ENCODE measurements at places on chromosomes 2 and 18.

GRCh38 chr18:34550902-34551301 is 159.2 kb upstream of the DTNA start:
- DNase-seq = no peak

DNA sequence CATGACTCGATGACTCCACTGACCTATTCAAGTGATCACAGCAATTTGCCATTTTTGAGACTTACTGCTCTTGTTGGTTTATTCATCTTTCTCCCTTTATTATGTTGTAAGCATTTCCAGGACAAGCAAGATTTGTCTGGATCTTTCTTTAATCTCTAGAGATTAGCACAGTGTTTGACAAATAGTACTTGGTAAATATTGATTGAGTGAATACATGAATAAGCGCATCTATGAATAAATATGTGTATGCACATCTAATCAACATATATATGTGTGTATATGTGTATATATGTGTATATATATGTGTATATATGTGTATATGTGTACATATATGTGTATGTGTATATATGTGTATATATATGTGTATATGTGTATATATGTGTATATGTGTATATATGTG is 7.3 kb downstream of the TMX3 start:
- no peak for DNase-seq

DNA sequence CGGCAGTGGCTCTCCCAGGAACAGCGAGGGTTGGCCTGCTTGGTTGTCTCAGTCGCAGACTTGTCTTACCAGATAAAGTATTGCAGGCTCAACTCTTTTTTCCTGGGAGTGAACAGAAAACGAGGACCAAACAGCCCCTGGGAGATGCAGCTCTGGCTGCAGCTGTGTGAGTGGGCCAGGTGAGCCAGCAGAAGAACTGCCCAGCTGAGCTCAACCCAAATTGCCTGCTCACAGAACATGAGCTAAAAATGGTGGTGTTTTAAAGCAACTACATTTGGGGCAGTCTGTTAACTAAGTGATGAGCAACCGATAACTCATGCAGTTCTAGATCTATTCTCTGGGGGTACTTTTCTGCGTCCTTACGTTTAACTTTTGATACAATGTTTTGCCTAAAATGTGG is 161.1 kb upstream of the SIX3 start:
- DNase-seq = no peak

- no peak for DNase-seq
Measured at GRCh38 chr2:192544371-192544955, 349.7 kb upstream of the TMEFF2 start.

DNA sequence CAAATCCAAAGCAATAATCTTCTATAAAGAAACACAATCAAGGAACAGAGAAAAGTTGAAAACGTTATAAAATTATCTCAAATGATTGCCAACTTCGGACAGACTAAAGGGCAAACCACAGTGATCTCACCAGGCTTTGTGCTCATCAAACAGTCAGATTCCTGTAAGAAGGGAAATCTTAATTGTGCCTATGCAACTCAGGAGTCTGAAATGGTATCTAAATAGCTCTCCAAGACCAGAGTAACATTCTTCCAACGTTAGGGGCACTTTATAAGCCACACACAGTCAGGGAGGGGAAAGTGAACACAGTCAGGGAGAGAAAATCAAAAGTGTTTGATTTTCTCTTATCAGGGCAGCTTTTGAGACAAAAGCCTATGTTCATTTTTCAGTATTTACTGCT is 29.4 kb downstream of the PLEKHM3 start:
- no peak for DNase-seq

GRCh38 chr2:45171136-45171501 is 161.9 kb upstream of the SIX2 start:
- DNase-seq = no peak

- DNase-seq = no peak
Measured at GRCh38 chr18:63109802-63110201, 209.8 kb downstream of the BCL2 start.

- peak; percentile 33 for DNase-seq
Measured at GRCh38 chr2:176814740-176815367, 397.7 kb upstream of the HNRNPA3 start.

DNA sequence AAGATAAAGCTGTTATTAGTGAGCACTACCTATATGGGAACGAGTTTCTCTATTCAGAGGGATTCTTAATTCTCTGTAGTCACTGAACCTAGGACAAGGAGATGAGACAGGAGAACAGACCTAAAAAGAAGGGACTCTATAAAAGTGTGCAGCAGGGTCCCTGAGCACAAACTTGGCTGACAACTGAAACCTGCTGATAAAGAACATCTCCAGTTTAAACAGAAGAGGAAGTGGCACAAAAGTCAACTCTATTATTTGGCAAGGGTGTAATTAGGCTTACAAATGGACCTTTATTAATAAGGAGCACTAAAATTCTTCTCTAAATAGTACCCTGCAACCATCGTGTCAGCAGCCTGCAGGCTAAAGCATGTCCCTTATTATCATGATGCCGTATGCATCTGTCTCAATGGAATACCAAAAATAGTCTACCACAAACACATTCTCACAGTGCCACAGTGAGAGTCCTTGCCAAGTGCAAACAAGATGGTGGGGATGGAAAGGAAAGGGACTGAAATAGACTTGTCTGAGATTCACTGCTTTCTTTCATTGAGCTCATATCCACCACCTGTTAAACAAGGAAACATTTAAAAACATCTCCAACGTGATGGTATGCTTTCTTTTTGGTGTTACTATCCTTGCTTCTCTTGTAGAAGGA is 260.2 kb downstream of the INSIG2 start:
- no peak for DNase-seq

DNA sequence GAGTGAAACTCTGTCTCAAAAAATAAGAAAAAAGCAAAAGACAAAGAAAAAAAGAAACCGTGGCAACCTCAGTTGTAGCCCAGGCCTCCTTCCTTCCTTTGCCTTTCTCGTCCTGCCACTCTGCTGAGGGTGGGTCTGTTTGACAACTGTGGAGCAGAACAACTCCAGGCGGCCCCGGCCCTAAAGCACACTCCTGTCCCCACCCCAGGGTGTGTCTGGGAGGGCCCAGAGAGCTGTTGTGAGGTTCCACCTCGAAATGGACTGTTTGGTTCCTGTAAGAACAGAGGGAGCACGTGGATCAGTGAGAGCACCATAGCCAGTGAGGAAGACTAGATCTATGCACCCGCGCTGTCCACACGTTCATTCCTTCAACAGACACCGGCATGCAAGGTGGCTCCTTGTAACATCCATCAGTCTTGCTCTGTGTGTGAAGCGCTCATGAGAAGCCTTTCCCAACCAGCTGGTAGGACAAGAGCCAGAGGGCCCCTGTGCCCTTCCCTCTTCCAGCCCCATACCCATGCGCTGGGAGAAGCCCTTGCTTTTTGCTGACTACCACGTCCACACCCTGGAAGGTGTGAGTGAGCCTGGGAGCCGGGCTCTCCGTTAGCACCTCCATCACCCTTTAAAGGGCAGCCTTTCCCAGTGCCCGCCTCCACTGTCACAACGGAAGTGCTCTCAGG is 61.6 kb downstream of the SOWAHC start:
- DNase-seq = no peak

- DNase-seq = peak; percentile 42
Measured at GRCh38 chr18:79644006-79644665, 35.5 kb upstream of the CTDP1 start.

DNA sequence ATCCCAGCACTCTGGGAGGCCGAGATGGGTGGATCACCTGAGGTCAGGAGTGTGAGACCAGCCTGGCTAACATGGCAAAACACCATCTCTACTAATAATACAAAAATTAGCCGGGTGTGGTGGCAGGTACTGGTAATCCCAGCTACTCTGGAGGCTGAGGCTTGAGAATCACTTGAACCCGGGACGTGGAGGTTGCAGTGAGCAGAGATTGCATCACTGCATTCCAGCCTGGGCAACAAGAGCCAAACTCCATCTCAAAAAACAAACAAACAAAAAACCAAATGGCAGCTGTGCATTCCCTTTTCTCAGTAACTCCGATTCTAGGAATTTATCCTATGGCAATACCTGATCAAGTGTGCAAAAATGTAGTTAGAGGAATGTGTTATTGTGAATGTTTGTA is 4.7 kb upstream of the GRHL1 start:
- DNase-seq = no peak

DNA sequence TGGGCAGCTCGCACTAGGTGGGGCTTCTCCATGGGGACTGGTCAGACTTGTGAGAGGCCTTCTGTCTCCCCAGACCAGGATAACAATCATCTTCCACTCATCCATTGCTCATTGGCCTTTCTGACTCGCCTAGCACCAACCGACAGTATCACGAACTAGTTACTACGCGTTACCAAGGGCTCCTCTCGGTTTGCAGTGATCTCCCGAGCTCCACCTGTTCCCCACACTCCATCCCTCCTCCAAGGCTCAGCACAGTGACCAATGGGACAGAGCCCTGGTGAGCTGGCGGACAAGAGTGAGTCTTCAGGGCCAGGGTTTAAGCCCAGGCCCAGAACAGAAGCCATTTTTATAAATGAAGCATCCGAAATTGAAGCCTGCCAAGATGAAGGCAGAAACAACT is 42.8 kb upstream of the SMAD7 start:
- peak; percentile 33 for DNase-seq

DNA sequence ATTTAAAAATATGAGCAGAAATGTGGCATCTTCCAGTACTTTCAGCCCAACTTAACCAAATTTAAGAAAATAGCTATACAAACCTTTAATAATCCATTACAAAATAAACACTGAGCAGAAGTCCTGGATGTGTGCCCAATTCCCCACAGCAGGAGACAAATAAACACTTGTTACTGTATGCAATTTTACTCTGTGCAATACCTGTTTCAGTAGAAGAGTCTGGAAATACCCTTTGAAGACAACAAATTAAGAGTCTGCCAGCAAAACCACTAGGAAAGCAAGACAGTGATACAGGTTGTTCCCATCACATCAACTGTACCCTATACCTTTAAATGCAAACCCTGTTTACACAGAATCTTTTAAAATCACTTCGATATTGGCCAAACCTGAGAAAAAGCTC is 41.4 kb upstream of the RNU4ATAC start:
- DNase-seq = no peak

DNA sequence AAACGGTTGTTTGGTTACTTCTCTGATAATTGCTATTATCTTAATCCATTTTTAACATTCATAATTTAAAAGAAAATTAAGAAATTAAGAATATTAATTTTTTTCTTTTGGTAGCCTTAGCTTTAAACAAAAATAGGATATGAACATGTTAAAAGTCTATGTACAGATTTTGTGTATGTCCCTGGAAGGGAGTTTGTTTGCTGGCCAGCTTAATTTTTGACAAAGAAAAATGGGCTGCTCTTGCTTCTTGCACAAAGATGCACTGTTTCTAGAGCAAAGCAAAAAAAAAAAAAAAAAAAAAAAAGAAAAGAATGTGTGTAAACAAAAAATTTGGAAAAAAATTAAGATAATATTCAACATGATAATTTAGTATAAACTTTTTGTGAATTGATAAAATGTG is 1.3 kb downstream of the RFTN2 start:
- no peak for DNase-seq

- peak; percentile 77 for DNase-seq
Measured at GRCh38 chr2:45962177-45962921, 310.9 kb downstream of the PRKCE start.

GRCh38 chr2:20487392-20488174 is 40.7 kb downstream of the RHOB start:
- no peak for DNase-seq

GRCh38 chr2:237652181-237652580 is 24.8 kb downstream of the LRRFIP1 start:
- DNase-seq = no peak

DNA sequence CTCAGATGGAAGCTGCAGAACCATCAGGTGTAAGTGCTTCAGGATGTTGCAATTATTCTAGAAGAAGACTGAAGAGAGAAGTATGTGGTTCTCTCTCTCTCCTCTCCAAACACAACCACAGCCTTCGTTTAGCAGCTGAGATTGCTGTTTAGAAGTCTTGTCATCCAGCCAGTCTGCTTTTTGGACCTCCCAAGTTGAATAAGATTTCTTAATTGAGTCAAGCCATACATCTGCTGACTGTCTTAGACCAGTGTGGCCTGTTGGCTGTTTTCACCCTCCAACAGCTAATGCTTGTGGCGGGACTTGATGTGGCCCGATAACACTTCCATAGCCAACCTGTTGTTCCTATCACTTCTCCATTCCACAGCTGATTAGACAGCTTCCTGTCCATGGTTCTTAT is 91.3 kb upstream of the TMEM17 start:
- peak; percentile 97 for DNase-seq

DNA sequence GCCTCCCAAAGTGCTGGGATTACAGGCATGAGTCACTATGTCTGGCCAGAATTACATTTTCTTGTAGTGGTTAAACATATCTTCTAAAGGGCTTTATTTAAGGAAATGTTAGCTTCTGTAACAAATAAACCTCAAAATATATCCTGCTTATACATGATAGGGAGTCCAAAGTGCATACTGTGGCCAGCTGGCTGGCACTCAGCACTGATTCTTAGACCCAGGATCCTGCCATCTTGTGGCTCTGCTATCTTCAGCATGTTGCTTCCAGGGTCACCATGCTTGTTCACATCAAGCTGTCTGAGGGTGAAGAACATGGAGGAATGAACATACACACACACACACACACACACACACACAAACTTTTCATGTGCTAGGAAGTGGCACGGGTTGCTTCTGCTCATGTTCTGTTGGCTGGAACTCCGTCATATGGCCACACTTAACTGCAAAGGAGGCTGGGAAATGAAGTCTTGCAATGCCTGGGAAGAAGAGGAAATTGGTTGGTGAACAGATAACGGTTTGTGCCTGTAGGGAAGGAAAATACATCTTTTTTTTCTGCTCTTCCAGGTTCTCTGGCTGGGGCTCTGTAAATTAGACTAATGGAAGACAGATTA is 40.0 kb downstream of the NPPC start:
- no peak for DNase-seq

DNA sequence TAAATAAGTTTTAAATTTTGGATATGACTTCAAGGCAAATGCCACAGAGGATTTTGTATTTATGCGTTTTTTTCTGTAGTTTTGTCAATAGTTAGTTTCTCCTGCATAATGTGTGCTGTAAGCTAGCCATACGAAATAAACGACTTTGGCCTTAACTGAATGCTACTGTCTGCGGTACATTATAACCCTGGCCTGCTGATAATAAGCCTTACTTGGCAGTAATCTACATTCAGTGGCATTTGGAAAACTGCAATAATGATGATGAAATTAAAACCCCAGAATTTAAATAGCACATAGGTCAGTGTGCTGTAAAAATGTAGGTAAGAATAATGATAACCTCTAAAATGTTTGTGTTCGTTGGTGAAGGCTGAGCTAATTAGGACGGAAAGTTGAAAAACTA is 88.8 kb downstream of the LRP1B start:
- DNase-seq = no peak

- DNase-seq = peak; percentile 97
Measured at GRCh38 chr2:46803911-46804670, 111.5 kb downstream of the MCFD2 start.

- DNase-seq = no peak
Measured at GRCh38 chr18:78685250-78685979, 294.2 kb upstream of the SALL3 start.

DNA sequence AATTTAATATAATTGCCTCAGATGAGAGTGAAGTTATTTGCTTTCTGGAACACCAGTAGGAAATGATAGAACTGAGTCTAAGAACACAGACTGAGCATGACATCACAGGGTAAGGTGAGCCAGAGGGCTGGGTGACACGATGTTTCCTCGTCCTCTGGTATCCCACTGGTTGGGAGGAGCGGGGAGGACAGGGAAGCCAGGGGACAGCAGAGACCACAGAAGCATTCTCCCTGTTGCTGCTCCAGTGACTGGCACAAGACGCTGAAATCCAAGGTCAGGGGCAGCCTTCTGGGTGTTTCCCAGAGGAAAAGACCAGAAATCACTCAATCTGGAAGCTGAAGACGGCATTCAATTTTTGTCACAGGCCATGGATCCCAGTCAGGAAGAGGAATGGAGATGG is 363.4 kb upstream of the SOX11 start:
- DNase-seq = no peak
